Activated effector memory CD4-positive, alpha-beta T cell treated with Interleukin-2 at 50 U/mL for 16 hours (primary cell): ENCODE measurements at places on chromosomes 12 and 14.

DNA sequence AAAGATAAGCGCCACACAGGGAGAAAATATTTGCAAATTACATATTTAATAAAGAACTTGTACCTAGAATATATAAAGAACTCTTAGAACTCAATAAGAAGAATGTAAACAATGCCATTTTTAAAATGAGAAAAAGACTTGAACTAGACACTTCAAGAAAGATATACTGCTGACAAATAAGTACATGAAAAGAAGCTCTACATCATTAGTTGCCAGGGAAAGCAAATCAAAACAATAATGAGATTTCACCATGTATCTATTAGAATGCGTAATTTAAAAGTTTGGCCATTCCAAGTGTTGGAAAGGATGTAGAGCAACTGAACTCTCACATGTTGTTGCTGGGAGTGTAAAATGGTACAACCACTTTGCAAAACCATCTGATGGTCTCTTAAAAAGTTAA lies 6.9 kb upstream of the CLEC4E start:
- DNase-seq, result no peak

GRCh38 chr14:65297744-65298143 lies 114.8 kb upstream of the FUT8 start:
- DNase-seq, result no peak

DNA sequence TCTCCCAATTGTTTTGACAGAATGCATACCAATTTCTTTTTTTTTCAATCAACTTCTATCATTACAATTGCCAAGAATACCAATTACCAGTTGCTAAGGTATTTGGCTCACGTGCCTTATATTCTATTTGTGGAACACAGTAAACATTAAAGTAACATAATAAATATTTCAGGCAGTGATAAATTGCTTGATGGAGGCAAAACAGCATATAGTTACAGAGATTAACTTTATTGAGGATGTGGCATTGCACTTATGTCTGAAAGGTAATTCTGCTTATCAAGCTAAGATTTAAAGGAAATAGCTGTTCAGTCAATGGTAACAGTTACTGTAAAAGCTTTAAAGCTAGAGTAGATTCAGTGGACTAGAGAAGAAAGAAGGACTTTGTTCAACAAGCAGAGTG lies 1107.8 kb downstream of the FSCB start:
- DNase-seq, result no peak

GRCh38 chr12:6222078-6222654 lies 22.0 kb downstream of the CD9 start:
- no peak for DNase-seq

DNA sequence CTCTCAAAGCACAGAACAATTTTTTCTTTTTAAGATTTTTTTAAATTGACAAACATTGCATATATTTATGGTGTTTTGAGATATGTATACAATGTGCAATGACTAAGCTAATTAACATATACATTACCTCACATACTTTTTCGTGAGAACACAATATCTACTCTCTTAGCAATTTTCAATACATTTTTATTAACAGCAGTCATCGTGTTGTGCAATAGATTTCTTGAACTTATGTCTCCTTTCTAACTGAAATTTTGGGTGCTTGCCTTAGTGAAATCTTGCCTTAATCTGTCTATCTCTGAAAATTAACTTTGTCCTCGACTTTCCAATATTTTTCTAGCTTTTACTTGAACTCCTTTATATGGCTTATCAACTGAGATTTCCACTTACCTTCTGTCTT lies 6.8 kb downstream of the OR10A7 start:
- DNase-seq, result no peak

DNA sequence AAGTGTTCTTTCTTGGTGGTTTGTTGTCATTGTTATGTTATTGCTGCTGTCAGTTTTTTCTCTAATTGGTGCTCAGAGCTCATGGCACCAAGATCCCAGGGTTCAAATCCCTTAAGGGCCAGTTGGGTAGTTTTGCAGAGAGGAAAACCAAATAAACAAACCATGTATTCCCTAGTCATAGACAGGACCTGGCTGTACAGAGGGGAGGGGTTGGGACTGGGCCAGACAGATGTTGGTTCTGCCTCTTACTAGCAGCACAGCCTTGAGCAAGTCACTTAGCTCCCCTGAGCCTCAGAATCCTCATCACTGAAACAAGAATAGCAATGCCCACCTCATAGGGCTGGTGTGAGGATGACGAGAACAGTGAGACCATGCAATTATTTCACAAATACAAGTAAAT lies 53.4 kb downstream of the LTBP2 start:
- no peak for DNase-seq

DNA sequence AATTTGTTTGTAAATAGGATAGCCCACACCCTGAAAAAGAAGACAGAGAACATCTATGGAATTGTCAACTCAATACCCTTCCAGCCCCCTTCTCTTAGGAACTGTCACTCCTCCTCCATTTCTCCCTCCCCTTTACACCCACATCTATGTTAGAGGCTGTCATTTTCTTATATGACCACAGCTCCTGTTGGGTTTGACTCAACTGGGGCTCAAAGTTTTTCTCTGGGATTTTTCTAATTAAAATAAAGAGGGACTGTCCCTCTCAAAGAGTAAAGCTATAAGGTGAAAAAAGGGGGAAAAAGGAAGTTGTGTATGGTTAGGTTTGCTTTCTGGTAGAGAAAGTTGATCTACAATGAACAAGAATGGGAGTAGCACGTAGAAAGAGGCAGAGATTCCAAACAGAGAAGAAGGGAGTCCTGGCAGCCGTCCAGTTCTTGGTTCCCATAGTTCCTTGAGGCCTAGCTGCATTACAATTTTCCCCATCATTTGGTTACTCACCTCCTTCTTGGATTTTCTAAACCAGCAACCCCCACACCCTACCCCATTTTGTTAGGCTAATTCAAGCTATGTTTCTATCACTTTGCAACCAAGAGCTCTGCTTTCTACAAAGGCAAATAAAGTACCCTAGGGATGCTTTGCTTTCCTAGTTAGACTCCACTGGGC lies 44.3 kb upstream of the STK38L start:
- no peak for DNase-seq

GRCh38 chr12:6390084-6390799 lies 6.3 kb downstream of the LTBR start:
- DNase-seq, result no peak

GRCh38 chr12:47527816-47528215 lies 178.0 kb downstream of the RPAP3 start:
- no peak for DNase-seq

- DNase-seq, result no peak
Observed at GRCh38 chr12:13087766-13088165, 15.7 kb downstream of the GSG1 start.

GRCh38 chr12:3757261-3757660 lies 4.4 kb upstream of the CRACR2A start:
- no peak for DNase-seq

- no peak for DNase-seq
Observed at GRCh38 chr14:39547845-39548244, 115.6 kb upstream of the FBXO33 start.

DNA sequence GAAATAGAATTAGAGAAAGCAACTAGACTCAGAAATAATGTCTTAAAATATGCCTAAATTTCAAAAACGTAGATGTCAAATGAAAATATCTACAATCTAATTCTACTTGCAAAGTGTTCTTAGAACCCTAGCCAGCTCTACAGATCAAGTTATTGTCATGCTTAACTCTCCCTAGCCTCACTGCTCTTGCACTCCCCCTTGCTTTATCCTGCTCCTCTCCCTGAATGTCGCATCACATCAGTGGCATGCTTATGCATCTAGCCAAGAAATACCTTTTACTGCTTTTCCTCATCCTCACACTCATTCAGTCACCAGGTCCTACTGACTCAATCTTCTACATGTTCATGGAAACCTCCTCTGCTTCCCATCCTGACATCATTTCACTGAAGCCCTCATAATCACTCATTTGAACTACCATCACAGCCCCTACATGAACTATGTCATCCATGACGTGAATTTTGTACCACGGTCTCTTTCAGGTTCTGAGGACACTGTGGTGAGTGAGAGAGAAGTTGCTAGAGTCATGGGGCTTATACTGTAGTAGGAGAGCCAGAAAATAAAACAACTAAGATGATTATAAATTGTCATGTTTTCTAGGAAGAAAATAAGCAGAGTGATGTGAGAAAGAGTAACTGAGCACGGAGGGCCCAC lies 22.6 kb upstream of the CRACR2A start:
- DNase-seq, result no peak

- DNase-seq, result no peak
Observed at GRCh38 chr12:27524839-27525753, 1.1 kb downstream of the PPFIBP1 start.

GRCh38 chr12:14442221-14442881 lies 76.9 kb downstream of the ATF7IP start:
- DNase-seq, result no peak

DNA sequence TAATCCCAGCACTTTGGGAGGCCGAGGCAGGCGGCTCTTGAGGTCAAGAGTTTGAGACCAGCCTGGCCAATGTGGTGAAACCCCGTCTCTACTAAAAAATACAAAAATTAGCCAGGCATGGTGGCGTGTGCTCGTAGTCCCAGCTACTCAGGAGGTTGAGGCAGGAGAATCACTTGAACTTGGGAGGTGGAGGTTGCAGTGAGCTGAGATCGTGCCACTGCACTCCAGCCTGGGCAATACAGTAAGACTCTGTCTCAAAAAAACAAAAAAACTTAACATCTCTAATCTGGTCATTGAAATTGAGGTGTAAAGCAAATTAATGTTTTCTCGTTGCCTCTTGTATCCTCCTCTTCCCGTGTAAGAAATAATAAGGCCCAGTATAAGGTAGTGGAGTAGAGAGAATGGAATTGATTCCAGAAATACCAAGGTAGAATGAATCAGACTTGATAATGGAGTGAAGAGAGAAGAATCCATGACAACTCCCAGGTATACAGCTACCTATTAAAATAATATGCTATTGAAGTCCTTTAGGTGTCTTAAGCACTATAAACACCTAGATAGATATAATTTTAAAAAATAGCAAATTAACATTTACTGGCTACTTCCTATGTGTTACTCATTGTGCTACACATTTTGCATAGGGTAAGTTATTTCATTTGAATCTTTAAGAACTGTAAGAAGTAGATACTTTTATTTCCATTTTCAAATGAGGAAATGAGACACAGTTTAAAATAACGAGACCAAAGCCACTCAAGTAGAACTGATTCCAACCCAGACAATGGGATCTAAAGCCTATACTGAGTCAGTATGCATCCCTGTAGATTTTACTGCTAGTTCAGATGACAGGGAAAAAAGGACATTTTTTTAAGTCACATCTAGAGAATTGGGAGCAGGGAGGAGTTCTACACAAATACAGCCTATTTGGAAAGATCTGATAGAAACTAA lies 23.2 kb downstream of the RAP1B start:
- no peak for DNase-seq

GRCh38 chr14:64891839-64892375 lies 12.2 kb upstream of the SPTB start:
- DNase-seq, result no peak

GRCh38 chr14:100409003-100409360 lies 85.8 kb downstream of the SLC25A47 start:
- no peak for DNase-seq

GRCh38 chr12:104741497-104742367 lies 216.4 kb downstream of the SLC41A2 start:
- DNase-seq, result no peak

- DNase-seq, result no peak
Observed at GRCh38 chr14:91723501-91723900, 8.4 kb downstream of the CATSPERB start.

DNA sequence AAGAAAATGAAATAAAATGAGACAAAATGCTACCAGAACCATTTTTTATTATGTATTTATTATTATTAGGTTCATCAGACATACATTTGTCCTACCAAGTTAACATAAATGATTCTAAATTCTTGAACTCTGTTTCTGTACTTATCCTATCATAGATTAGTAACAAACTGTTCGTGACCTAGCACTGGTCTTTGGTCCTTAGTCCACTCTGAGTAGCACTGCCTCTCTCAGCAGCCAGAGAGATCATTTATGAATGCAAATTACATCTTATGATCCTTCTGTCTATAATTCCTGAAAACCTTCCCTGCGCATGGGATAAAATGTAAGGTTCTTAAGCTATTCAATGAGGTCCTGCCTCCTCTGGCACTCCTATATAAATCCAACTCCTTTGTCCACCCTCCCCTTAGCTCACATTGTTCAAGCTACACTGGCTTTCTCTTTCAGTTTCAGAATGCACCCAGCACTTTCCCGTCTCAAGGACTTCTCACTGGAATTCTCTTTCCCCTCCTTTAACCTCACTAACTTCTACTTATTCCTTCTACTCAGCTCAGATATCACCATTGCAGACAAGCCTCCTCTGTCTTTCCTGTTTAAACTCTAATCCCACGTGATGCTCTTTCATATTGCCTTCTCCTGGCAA lies 17.1 kb downstream of the PDZRN4 start:
- no peak for DNase-seq

DNA sequence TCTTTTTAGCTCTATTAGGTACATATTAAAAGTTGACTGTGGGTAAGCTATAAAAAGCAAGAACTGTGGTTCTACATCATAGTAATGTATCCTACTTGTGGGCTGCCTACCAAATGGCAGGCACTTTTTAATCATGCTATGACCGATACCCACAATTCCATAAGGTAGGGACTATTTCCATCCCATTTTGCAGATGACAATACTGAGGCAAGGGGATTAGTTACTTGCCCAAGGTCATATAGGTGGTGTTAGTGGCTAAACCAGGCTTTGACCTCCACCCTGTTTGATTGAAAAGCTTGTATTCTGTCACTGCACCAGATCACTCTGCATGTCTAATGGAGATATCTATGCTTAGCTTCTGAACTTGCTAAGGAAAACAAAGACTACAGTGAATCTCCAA lies 151.9 kb downstream of the SSPN start:
- no peak for DNase-seq

- no peak for DNase-seq
Observed at GRCh38 chr14:99382781-99383471, 97.7 kb downstream of the SETD3 start.

DNA sequence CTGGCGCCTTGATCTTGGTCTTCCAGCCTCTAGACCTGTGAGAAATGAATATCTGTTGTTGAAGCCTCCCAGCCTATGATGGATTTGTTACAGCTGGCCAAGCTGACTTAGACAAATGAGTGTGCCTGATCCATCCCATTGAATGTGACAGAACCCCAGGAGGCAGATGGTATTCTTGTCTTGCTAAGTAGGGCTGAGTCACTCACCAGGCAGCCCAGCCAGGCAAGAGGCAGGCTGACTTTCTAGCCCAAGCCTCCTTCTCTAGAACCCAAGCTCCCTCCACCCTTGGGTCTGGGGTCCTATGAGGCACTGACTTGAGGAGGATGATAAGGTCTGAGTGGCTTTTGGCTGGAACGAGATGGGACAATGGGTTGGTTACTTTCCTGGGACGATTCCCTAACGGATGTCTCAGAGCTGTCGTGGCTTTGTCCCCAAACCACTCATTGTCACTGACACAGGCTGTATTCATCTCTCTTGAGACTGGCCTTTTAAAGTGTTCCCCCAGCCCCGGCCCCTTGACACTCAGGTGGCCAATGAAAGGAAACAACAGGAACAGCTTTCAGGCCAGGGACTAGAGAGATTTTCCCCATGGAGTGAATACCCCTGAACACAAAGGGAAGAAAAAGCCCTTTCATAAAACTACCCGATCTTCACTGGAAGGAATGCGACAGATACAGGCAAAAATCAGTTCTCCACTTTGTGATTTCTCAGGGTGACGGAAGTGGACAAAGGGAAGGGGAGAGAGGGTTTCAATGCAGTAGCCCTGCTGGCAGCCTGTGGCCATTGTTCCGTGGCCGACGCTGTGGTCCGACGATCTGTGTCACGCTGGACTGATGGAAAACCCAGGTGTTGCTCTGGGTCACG lies 264.2 kb downstream of the AACS start:
- DNase-seq, result no peak

GRCh38 chr12:81759190-81760051 lies at the start of gene PPFIA2:
Gene PPFIA2 (minus strand): TSS chr12:81759350.
- no peak for DNase-seq
